ENCODE measurements at places on chromosomes 2 and 18.

DNA sequence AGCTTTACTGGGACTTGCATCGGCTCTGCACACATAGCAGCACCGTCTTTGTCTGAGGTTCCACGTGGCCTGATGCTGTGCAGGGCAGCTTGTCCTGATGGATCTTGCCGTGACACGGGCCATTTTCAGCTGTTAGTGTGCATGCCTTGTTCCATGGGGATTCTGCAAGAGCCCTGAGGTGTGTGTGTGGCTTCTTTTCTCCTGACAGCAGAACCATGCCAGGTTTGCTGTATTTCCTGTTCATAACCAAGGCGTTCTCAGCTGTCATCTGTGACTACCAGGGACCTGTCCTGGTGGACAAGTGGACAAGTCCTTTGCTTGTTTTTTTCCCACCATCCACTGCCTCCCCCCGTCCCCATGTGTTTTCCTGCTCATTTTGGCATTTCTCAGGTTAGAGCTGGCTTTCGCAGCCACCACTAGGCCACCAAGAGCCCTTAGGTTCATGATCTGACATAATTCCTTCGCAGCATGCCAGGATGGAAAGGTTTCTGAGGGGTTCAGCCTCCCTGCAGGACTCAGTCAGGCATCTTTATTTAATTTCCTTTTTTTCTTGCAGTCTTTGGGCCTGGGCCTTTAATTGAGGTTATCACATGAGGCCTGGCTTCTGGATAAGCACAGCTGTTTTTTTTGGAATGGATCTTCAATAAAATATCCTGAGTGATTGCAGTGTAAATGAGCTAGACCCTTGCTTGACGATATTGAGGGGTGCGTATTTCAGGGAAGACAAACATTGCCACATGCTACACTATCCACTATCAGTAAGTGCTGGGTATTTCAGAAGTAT, 139.4 kb downstream of the NCK2 start:
- no peaks in the 10 kb centered on the region for H3K27me3 ChIP-seq
- peaks cover 37% of the 10 kb centered on the region for H3K4me1 ChIP-seq
- H3K4me3 ChIP-seq, result no peak overlapping the region
- H3K27ac ChIP-seq, result 0 out of 2 replicates have a peak overlapping the region, but pooled peaks have one; percentile 6
- H3K36me3 ChIP-seq, result peaks cover 23% of the 10 kb centered on the region
- no peak for DNase-seq

DNA sequence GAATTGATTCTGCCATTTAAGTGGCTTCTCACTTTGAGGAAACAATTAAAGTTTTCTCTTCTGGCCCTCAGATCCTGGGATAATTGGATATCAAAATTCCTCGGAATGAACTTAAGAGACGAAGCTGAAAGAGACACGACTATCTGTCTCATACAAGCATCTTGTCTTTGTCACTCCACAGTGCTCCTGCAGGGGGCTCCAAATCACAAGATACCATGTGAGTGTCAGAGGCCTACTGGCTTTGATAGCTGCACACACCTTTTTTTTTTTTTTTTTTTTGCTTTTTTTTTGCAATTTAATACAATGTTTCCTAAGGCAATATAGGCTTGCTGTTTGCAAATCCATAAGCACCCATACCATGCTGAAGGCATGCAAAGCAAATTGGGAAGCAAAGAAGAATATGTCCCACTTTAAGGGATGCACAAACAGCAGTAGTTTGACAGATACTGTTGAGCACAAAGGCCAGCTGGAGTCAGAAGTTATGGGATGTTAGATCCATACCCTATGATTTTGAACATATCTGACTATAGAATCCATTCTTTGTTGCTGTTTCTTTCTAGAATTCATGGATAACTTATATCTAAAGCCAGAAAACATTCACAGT, 109.0 kb upstream of the CBLN2 start:
- DNase-seq, result peak; percentile 77
- no peak overlapping the region for H3K4me3 ChIP-seq
- peaks cover 6% of the 10 kb centered on the region for H3K36me3 ChIP-seq
- peaks cover 4% of the 10 kb centered on the region for H3K27me3 ChIP-seq
- H3K4me1 ChIP-seq, result no peaks in the 10 kb centered on the region

DNA sequence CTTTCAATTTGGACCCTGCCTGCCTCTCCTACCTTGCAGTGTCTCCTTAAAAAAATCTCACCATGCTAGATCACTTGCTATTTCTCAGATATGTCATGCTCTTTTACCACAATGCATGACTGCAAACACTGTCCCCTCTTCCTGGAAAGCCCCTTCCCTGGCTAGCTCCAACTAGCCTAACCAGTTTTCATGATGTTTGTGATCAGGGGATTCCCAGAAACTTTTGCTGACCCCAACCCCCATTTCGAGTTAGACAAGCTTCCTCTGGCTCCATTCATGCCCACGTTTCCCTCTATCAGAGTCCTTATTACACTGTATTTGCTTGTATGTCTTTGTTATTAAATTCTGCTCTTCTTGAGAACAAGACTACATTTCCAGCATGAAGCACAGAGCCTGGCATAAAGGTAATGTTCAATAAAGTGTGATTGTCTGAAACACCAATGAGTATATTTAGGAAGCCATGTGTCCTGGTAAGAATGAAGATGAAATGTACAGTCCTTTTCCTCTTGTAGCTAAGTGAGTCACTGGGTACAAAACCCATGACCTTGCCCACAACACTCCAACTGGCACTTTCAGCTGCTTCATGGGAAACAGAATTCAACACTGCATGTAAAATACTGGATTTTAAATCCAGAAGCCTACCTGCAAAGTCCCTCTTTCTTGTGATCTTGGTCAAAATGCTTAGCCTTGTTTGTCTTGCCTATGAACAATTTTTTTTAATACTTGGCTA, 62.0 kb upstream of the ATL2 start:
- peaks cover 21% of the 10 kb centered on the region for H3K27me3 ChIP-seq
- no peak overlapping the region for H3K27ac ChIP-seq
- H3K4me1 ChIP-seq, result peaks cover 42% of the 10 kb centered on the region
- no peak for DNase-seq
- no peak overlapping the region for H3K4me3 ChIP-seq

- peaks cover 25% of the 10 kb centered on the region for H3K36me3 ChIP-seq
- no peaks in the 10 kb centered on the region for H3K27me3 ChIP-seq
- DNase-seq, result no peak
- H3K4me3 ChIP-seq, result no peak overlapping the region
- H3K4me1 ChIP-seq, result peaks cover 4% of the 10 kb centered on the region
Observed at GRCh38 chr2:128472789-128473174, 154.1 kb upstream of the HS6ST1 start.

DNA sequence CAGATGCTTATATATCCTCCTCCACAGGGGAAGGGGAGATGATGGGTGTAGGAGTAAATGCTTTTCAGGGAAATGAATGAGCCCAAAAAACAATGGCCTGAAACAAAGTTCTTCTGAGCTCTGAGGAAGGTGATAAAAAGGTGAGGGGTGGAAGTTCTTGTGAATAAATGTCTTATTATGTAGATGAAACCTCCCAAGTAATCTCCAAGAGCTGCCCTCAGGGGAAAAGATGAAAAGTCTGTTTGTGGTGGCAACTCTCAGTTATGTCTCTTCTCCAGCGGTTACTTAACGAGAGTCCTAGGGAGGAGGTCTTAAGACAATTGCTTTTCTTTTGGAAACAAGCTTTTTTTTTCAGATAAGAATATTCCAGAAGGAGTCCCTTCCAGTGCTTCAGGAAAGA, 115.5 kb upstream of the CHAC2 start:
- peaks cover 9% of the 10 kb centered on the region for H3K36me3 ChIP-seq
- H3K27ac ChIP-seq, result peak overlapping the region; percentile 7
- DNase-seq, result no peak
- no peaks in the 10 kb centered on the region for H3K27me3 ChIP-seq

All from WTC11 (cell line).